ENCODE measurements at places on chromosomes 4 and X.
A peak's percentile ranks its signal among the peaks of the same experiment; 100 is the strongest.

GRCh38 chr4:102586002-102586643 lies 85.0 kb downstream of the NFKB1 start:
- DNase-seq: no peak

GRCh38 chr4:105911426-105911825 lies 16.2 kb downstream of the NPNT start:
- DNase-seq: no peak

- DNase-seq: peak; percentile 38
Observed at GRCh38 chrX:123267220-123267619, 83.1 kb downstream of the GRIA3 start.

GRCh38 chr4:89114100-89114499 lies 2.8 kb downstream of the TIGD2 start:
- DNase-seq: no peak

- no peak for DNase-seq
Observed at GRCh38 chr4:117010671-117011070, 74.7 kb downstream of the TRAM1L1 start.

DNA sequence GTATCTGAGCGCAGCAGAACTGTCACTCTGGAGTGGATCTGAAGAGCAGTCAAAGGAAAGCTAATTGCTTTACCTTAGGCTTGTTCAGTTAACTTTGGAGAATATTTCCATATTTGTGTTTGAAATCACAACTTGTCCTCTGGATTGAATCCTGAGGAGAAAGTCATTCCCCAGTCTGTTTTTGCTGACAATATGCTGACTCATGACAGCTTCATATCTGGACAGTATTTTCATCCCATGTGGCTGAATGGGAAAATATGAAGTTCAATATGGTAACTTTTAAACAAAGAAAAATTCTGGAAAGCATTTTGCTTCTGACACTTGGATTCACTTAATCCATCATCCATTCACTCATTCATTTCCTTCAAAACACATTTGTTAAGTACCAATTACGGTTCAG lies 46.3 kb upstream of the MAGEC3 start:
- no peak for DNase-seq

DNA sequence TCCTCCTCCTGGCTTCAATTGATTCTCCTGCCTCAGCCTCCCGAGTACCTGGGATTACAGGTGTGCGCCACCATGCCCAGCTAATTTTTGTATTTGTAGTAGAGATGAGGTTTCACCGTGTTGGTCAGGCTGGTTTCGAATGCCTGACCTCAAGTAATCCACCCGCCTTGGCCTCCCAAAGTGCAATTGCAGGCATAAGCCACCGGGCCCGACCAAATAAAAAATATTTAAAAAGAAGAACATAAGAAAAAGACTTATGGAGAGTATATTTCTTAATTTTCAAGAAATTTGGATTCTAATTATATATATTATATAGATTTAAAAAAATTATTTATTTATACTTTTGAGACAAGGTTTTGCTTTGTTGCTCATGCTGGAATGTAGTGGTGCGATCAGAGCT lies 29.8 kb downstream of the N4BP2 start:
- no peak for DNase-seq

GRCh38 chr4:4820261-4820660 lies 39.2 kb upstream of the MSX1 start:
- DNase-seq: no peak

GRCh38 chr4:56320293-56320692 lies 67.0 kb downstream of the AASDH start:
- no peak for DNase-seq

DNA sequence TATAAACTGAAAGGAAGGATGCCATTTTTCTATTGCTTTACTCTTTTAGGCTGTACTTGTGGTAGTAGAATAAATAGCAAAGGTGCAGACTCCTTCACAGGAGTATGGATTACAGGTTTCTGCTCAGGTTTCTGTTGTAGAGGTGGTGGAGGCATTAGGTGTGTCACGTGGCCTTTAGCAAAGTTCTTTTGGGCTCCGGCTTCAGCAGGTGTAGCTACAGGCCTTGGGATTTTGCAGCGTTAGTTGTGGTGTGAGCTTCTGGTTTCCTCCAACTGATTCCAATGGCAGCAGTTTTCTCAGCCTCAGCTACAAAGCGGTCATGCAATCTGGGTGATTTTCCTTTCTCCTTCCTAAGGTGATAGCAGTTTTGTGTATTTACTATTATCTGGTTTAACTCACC lies 255.8 kb upstream of the GK2 start:
- DNase-seq: no peak

DNA sequence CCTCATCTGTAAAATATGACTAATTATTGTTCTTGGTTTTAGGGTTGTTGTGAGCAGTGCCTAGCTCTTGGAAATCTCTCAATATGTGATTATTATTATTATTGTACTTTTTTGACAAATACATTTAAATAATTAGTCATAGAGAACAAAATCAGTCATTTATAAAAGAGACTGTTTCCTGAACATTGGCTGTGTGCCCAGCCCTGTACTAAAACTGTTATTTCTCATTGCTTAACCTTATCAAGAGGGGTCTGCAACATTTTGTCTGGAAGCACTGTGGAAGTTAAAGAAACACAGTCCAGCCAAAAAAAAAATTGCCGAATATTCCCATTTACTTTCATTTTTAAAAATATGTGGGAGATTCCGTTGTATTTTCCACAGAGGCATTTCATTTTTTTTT lies 989.2 kb upstream of the SLIT2 start:
- DNase-seq: no peak

DNA sequence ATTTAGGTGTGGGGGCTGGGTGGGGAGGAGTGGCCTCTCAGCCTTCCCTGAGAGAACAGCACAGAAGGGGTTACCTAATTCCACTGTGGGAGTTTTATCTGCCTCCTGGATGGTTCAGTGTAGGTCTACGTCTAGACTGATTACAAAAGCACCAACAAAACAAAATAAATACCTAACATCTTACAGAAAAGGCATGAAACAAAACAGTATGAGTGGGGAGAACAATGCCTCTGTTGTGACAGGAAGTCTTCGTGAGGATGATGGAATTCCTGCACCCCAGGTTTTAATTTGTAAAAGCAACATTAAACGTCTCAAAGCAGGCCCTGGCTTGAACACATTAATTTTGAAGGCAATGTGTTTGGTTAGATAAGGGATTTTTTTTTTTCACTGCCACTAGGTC lies 112.1 kb upstream of the GPC4 start:
- DNase-seq: no peak

GRCh38 chr4:63937961-63938360 lies 471.3 kb downstream of the TECRL start:
- DNase-seq: no peak

DNA sequence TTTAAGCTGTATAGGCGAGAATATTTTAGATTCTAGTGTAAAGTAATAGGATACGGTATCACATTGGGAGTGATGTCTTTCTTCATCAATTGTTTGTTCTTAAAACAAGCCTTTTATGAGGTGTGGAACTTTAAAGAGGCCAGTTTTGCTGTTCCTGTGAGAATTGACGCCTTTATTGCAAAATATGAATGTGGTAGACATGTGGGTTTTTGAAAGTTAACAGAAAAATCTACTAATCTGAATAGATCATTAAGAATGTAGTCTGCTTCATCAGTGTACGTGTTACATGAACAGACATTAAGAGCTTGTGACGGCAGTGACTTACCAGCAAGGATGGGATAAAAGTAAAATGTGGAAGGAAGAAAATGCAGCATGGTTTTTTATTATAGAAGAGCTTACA lies 63.8 kb downstream of the STOX2 start:
- DNase-seq: no peak

DNA sequence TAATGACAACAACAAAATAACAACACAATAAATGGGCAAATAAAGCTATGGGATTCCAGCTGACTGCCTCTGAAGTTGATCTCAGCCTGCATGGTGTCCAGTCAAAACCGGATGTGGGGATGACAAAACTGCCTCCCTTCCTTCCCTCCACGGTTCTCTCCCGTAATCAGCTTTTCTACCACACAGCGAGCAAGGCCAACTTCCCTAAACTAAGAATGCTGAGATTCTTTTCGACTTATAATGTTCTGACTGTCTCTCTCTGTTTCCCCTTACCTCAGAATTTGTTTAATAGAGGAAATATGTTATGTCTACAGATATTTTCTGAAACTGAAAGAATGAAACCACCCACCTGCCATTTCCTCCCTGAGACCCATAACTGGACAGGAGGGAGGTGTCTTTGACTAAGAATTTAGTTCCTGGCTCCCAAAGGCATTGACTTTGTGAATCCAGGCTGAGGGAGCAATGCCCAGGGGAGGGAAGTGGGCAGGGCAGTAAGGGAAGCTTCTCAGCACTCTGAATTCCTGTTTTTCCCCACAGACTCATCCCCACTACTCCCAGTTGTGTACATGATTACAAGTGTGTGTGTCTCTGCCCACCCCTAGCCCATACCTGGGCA lies 1.0 kb upstream of the TLR1 start:
- no peak for DNase-seq

- no peak for DNase-seq
Observed at GRCh38 chr4:7429601-7430078, 5.1 kb downstream of the PSAPL1 start.

GRCh38 chr4:116070283-116070682 lies 956.9 kb upstream of the NDST4 start:
- no peak for DNase-seq

DNA sequence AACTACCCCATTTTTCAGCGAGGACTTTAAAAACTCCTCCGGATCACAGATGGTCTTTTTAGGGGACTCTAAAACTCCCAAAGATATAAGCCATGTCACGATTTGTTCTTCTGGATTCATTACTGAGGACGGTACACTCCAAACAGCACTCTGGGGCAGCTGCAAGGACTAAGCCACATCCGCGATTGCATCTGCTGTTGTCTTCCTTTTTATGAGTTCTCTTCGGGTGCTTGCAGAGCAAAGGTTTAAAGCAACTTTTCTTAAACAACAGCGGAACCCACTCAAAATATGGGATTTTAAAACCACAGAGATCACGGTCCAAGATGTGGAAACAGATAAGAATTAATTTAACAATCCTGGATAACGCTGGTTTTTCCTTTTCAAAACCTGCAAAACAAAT lies at the start of gene ARHGEF6:
TSS of gene ARHGEF6 (minus strand) at position 170 of the 400 bp plus-strand sequence. CDS start at position 120, 50 bp downstream.
- no peak for DNase-seq

DNA sequence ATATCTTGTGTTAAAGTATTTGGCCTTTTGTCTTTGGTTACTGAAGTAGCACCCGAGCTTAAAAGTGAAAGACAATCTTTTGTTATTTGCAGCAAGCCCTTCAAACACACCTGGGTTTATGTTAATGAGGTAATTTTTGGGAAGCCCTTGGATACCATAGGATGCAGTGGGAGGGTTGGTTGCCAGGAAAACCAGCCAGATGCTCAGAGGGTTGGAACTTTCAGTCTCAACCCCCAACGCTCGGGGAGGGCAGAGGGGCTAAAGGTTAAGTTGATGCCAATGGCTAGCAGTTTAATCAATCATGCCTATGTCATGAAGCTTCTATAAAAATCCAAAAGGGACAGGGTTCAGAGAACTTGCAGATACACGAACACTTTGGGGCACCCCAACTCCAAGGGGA lies 17.2 kb upstream of the GPR173 start:
- no peak for DNase-seq

GRCh38 chrX:37745354-37745753 lies 34.5 kb upstream of the CYBB start:
- peak; percentile 67 for DNase-seq

DNA sequence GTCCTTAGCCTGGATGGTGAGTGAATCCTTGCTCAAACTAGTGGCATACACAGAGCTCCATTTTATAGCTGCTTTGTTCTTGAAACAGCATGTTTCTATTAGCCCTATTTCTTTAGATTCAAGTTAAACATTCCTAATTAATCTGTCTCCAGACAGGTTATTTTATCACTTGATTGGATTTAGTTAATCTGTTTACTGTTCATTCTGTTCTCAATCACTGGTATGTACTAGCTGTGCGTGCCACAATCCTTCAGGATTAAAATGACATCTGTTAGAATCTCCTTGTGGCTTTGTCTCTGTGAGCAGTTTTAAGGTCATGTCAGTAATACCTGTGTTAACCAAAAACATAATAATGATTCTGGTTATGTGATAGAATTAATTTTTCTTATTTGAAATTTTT lies 36.5 kb downstream of the PTPN13 start:
- DNase-seq: no peak

GRCh38 chr4:105389167-105389566 lies 84.7 kb downstream of the PPA2 start:
- no peak for DNase-seq

GRCh38 chr4:141730805-141731204 lies 94.4 kb downstream of the IL15 start:
- DNase-seq: no peak

GRCh38 chr4:186699881-186700397 lies 23.7 kb downstream of the FAT1 start:
- DNase-seq: no peak

GRCh38 chrX:149036086-149036485 lies 469.0 kb downstream of the IDS start:
- DNase-seq: no peak

DNA sequence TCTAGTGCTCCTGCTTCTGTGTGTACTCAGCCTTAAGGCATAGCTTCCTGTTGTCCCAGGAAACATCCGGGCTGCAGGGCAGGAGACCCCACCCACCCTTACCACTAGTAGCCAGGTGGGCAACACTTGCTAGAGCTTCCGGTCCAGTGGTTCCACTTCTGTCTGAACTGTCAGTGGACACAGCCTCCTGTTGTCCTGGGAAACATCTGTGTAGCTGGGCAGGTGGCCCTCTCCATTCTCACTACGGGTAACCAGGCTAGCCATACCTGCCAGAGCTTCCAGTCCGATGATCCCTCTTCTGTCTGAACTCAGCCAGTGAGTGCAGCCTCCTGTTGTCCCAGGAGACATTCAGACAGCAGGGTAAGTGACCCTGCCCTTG lies 372.2 kb downstream of the INPP4B start:
- DNase-seq: no peak

DNA sequence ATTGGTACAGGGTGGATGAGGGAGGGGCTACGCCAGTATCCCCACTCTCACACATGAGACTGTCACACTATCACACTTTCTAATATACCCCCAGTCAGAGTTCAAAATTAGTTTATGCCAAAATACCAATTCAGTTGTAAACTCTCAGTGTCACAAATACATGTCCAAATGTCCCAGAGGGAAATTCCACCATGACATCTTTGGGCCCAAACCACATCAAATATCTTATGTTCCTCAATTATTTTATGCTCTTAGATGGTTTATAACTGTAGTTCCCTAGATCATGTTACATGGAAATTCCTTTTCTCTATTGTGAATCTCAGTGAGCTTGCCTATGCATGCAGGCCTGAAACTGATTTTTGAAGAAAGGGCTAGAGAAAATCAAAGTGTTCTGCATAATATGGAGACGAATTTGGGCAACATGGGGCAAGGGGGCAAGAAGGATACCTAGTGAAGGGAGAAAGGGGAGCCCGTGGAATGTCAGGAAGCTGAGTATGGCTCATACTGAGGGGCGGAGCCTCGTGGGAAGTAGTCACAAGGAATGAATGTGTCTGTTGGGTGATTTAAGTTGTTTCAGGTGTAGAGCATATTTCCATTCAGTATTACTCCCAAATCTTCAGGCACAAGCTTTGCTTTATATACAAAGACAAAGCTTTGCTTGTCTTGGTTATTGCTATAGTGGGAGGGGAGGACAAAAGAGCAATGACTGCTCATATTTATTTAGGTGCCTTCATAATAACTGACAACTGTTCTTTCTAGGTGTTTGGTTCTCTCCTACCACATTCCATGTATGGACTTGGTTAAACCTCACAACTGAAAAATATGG lies 40.8 kb downstream of the CLNK start:
- no peak for DNase-seq

Data from AG08395 (cell line).